Esophagus squamous epithelium (tissue), 5 donors: ENCODE measurements at places on chromosomes 5 and 9. TPM values are rescaled to one million over a fixed set of nuclear protein-coding genes. Genes with fewer than 3 reads are reported as not detected.

Gene RFK
- 10.4 TPM for total RNA-seq

Gene C5orf15
- 16.5 TPM for total RNA-seq

Gene GPRIN1
- 1.8 TPM for total RNA-seq

Gene CACNA1B
- not detected for total RNA-seq

Gene IL17B
- 2.0 TPM for total RNA-seq

DNA sequence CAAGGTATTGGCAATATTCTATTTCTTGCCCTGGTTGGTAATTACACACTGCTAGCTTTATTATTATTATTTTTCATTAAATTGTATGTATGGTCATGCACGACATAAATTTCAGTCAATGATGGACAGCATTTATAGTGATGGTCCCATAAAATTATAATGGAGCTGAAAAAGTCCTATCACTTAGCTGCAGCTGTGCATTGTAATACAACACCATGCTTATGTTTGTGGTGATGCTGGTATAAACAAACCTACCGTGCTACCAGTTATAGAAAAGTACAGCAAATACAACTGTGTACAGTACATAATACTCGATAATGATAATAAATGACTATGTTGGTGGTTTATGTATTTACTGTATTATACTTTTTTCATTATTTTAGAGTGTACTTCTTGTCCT, 65.5 kb downstream of the NR3C1 start:
- DNase-seq, result no peak

DNA sequence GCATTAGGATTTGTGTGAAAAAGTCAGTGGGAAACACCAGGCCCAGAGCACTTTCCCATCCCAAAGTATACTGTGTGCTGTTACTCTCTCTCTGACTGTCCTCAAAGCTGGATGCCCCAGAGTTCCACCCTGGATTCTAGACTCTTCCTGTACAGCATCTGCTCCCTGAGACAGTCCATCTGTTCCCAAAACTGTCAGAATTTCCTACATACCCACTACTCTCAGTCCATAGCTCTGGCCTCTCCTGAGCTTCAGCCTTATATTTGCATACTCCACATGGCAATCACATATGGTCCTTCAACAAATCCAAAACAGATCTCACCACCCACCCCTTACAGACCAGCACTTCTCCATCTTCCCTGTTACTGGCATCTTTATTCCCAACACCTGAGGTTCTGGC, 9.5 kb downstream of the ELP1 start:
- DNase-seq, result no peak

DNA sequence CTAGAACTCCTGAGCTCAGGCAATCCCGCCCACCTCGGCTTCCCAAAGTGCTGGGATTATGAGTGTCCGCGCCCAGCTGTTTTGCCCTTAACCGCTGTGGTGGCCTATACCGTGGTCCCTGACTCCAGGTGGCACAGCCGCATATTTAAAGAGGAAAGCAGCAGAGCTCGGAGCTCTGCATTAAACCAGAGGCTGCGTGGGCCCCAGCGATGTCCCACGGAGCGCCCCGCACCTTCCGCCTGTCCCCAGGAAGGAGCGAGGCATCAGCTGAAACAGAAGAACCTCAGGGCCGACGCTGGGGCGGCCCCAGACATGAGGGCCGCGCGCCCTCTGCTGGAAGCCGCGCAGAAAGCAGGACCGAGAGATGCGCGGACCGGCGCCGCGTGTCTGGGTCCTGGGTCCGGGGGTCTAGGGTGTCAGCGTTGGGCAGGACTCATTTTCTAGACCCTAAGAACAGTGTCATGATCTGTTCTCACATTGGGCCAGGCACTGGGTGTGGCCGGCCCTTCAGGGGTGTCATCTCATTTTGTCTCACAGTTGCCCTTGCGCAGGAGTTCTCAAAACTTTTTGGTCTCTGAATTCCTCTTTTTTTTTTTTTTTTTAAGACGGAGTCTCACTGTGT, 37.7 kb downstream of the LAMC3 start:
- DNase-seq, result no peak

DNA sequence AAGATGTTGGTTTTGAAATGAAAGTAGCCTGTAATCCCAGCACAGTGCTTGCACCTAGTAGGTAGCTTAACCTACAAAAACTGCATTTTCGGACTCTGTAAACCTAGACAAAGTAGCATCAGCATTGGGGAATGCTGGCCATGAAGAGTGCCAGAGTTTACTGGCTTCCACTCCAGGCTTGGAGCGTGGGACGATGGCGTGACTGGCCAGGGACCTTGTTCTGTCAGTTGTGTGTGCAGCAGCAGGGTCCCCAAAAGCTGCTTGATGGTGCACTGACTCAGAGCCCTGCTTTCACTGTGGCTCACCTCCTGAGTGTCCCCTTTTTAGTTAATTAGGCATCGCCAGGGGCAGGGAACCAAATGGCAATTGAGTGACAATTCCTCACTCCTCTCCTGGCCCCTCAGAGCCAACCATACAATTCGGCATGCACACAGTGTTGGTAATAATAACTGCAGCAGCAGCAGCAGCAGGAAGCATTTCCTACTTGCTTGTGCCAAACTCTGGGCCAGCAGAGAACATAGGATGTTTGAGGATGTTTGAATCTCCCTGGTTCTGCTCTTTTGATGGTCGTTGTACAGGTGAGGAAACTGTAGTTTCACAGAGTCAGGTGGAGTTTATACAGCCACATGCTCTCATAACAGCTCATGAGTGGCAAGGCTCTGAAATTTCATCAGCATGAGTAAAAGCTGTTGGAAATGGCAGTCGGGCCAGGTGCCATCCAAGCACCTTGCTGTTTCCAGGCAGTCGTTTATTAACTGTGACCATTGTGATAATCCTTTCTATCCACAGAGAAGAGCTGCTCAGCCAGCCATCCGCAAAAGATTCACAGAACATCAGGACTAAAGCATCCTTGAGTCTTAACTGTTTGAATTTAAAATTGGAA, 4.2 kb downstream of the UBE2QL1 start:
- DNase-seq, result no peak

DNA sequence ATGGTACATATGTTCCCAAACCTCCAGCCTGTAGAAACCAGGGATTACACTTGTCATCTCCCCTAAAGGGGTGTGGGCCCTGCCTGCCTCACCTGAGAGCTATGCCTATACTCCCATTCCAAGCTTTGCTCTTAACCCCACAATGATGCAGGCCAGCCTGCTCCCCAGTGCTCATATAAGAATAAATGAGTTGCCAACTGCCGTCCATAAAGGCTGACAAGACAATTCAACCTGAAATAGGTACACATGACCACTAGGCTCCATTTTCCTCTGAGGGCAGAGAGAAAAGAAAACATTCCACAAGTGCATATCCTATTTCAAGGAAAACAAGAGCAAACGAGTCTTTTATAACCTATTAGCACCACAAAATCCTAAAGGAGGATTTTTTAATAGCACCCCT, 28.4 kb downstream of the SKP1 start:
- no peak for DNase-seq
